Suppressor macrophage (primary cell): ENCODE measurements at places on chromosomes 5 and 9.

DNA sequence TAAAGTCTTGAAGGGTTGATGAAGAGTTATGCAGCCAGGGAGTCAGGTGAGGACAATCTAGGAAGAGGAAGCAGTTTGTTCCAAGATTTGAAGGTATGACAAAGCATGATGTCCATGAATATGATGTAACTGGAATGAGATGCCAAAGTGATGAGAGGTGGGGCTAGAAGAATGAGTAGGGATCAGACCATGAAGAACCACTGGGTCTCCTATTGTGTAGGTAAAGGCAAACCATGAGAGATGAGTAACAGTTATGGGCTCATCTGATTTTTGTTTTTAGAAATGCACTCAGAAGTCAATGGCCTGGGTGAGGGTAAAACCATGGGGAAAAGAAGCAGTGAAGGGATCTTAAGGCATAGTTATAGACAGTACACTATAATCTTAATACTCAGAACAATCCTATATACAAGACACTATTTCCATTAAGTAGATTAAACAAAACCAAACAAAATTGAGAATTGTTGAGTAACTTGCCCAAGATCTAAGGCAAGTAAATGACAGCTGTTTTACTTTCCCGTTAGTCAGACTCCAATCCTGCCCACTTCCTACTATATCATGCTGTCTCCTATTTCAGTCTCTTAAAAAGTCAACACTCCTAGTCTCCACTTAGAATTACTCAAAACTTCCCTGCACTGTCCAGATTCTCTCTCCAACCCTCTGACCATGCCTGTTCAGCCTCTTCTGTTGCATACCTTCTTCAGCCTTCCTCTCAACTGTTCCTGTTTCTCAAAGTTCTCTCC, 393.8 kb upstream of the MEF2C start:
- no peak for DNase-seq

GRCh38 chr5:159304961-159305595, 25.2 kb downstream of the IL12B start:
- no peak for DNase-seq

GRCh38 chr5:150347451-150347850, 10.0 kb upstream of the TCOF1 start:
- DNase-seq, result no peak

- peak; percentile 94 for DNase-seq
Measured at GRCh38 chr5:172417983-172418630, 36.2 kb downstream of the SH3PXD2B start.
